ENCODE measurements at places on chromosomes 4 and X.

GRCh38 chrX:119094819-119095218 lies 22.0 kb downstream of the CT47C1 start:
- DNase-seq: no peak

GRCh38 chrX:130024127-130024526 lies 41.7 kb downstream of the BCORL1 start:
- peak; percentile 70 for DNase-seq

- no peak for DNase-seq
These were observed 1498.2 kb upstream of the TENM3 start for GRCh38 chr4:180745019-180745418.

DNA sequence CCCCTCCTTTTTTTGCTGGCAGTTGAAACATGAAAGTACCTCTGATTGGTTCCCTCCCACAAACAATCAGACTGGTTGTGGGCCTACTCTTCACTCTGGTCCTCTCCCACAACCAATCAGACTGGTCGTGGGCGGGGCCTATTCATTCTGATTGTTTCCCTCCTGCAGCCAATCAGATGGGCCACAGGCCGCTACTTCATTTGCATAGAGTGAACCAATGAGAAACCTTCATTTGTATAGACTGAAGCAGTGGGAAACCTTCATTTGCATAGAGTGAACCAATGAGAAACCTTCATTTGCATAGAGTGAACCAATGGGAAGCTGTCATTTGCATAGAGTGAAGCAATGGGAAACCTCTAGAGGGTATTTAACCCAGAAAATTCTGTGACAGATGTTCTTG lies 55.2 kb downstream of the TRMT44 start:
- DNase-seq: no peak

DNA sequence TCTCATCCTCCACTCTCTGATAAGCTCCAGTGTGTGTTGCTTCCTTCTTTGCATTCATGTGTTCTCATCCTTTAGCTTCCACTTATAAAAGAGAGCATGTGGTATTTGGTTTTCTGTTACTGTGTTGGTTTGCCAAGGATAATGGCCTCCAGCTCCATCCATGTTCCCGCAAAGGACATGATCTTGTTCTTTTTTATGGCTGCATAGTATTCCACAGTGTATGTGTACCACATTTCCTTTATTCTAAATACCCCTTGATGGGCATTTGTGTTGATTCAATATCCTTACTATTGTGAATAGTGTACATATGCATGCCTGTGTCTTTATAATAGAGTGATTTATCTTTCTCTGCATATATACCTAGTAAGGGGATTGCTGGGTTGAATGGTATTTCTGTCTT lies 155.1 kb downstream of the DCK start:
- DNase-seq: no peak

- no peak for DNase-seq
These were observed 64.4 kb downstream of the CHST7 start for GRCh38 chrX:46637938-46638337.

GRCh38 chr4:169397762-169398161 lies 127.0 kb upstream of the SH3RF1 start:
- peak; percentile 52 for DNase-seq

- no peak for DNase-seq
These were observed 46.6 kb downstream of the ADAMTS3 start for GRCh38 chr4:72522440-72522839.

- DNase-seq: no peak
These were observed 57.9 kb upstream of the TEX13D start for GRCh38 chrX:124274438-124275181.

GRCh38 chrX:149837639-149838038 lies 43.3 kb upstream of the MAGEA8 start:
- no peak for DNase-seq

GRCh38 chr4:9937078-9937477 lies 84.2 kb downstream of the SLC2A9 start:
- no peak for DNase-seq

GRCh38 chr4:95526075-95526474 lies 22.7 kb downstream of the UNC5C start:
- DNase-seq: no peak

DNA sequence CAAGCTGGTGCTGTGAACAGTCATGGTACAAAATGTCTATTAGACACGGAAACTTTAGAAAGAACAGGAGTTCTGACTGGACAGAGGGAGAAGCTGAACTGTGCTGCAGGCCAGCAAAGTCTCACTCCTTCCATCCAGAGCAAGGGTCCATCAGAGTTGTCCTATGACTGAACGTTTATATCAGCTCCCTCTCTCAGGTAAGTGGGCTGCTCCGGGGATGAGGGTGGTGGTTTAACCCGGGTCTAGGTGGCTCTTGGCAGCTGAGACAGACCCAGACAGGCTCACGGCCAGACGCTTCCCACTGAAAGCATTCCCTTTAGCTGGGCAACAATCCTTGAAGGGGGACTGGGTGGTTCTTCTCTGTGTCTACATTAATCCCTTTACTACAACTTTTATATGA lies 385.0 kb upstream of the SMIM31 start:
- no peak for DNase-seq

GRCh38 chrX:151754641-151755215 lies 20.2 kb downstream of the CNGA2 start:
- peak; percentile 10 for DNase-seq

All from fibroblast of pulmonary artery (primary cell).